ENCODE measurements at places on chromosomes 1 and 21.

GRCh38 chr21:14361958-14362357, 21.0 kb downstream of the HSPA13 start:
- no peak for DNase-seq

DNA sequence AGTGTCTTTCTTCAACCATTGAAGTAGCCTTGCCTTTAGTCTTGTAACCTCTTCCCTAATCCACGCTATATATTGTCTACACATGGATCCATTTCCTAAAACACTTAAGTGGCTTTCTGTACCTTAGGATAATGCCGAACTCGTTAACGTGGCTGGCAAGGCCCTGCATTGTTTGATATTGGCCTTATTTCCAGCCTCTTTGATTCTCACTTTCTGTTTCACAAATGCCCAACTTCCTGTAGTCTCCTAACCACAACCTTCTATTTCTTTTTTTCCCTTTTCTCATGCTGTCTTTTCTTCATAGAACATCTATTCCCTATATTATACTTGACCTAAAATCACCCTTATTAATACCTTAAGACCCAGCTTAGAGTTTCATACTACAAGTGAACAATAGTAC, 536.0 kb downstream of the LMO4 start:
- DNase-seq = no peak

DNA sequence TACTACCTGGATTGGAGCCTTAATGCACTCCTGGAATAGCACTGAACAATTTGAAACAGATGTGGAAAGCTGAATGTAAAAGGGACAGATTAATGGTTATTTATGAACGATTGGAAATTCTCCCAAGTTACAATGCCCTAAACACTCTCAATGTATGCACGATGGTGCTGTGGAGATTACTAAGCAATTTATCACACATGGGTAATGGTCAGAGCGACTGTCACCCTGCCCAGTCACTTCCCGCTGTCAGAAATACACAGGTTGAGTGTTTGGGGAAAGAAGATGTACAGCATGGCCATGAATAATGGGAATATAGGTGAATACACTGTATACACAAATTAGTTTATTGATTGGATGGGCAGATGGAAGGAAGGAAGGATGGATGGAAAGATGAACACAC, 342.4 kb downstream of the VAV3 start:
- no peak for DNase-seq

DNA sequence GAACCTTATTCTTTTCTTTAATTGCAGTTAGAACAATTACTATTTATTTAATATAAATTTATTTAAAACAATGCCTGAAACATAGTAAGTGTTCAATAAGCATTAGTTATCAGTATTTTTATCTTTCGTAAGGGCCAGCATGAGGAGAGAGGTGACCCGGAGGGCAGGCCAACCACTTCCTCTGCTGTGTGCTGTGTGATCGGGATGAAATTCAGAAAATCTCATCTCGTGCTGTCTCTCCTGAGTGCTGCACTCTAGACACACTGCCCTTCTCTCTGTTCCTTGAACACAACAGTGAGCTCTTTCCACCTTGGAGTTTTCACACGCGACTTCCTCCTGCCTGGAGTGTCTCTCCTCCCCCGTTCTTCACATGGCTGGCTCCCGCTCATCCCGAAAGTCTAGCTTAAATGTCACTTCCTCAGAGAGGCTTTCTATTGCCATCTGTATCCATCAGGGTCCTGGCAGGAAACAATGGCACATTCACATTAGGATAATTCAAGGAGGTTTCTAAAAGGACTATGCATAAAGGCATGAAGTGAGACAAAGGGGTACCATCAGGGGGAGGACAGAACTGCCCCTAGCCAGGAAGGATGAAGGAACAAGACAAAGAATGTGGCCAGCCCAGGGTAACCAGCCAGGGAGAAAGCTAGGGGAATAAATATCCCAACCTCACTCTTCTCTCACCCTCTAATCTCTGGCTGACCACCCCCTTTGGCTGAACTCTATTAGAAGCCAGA, 142.6 kb upstream of the GJB5 start:
- no peak for DNase-seq
